GM13976 (cell line): ENCODE measurements at places on chromosomes 6 and 20.

GRCh38 chr6:83160167-83160566, 32.9 kb downstream of the PGM3 start:
- no peak for DNase-seq

- peak; percentile 86 for DNase-seq
Observed at GRCh38 chr20:675453-676314, at the start of gene SCRT2. TSS of gene SCRT2 (minus strand) at chr20:675802. CDS start at chr20:675601, 201 bp downstream.

DNA sequence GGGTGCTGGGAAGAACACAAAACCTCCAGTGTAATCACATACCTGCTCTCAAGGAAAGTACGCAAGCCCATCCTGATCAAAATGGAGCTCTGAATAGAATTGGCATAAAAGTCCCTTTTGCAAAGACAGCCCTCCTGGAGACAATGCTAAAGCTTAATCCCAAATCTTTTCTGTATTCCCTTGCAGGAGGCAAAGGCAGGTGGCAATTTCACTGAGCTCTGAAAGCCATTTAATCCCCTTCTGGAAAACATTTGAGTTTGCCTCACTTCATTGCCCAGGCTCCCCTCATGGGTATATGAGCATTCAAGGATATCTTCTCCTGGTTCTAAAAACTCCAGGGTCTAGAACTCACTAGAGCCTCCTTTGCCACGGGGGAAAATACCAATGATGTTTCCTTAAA, 310.2 kb upstream of the CNR1 start:
- no peak for DNase-seq

DNA sequence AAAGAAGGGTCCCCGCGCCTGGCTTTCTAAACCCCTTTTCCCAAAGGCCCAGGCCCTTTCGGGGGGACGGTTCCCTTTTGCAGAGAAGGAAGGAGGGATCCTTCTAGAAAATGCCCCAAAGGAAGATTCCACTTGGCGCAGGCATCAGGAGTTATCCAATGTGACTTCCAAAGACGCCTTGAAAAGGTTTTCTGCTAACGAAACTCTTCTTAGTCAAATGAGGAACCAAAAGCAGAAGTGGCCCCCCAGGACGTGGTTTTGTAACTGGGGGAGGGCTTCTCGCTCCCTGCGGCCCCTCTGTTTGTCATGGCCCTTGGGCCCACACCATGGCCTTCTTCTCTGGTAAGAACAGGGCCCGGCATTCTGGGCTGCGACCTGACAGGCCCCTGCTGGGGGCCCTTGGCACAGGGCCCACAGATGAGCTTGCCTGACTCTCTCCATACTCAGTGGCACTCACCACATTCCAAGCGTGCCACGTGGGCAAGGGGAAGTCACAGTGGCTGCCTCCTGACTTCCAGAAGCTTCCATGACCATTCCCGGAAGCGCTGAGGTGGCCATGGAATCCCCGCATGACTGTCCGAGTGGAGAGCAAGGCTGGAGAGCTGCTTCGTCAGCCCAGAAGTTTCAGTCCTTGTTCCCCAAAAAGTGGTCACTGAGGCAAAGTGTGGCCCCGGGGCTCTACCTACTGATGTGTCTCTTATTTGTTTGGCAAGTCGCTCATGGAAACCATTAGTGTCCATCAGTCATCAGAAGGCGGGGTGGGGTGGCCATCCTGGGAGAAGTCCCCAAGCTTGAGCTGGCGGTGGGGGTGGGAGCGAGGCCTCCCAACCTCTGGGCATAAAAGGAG, 834 bp upstream of the CTSZ start:
- DNase-seq = peak; percentile 93

DNA sequence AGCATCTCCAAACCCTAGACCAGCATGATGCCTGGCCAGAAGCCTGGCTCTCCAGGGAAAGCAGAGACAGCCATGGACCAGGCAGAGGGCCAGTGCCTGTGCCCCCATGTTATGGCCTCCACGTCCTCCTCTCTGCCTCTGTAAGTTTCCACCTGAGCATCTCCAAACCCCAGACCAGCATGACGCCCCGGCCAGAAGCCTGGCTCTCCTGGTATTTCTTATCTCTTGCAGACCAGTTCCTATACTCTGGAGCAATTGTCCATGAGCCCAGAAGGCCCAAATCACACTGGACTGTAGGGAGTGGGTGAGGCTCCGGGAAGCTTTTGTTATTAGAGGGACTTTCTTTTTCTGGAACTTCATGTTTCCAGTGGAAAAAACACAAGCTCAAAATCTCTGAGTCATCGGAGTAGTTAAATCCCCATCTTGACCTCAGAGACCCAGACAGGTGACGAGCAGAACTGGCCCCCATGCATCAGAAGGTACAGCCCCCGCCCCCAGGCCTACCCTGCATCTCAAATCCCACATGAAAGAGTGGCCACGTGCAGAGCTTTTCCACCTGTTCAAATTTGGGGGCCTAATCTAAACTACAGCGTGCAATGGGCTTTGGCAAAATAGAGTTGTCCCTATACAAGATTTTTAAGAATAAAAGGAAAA, 110.2 kb upstream of the FOXQ1 start:
- no peak for DNase-seq

DNA sequence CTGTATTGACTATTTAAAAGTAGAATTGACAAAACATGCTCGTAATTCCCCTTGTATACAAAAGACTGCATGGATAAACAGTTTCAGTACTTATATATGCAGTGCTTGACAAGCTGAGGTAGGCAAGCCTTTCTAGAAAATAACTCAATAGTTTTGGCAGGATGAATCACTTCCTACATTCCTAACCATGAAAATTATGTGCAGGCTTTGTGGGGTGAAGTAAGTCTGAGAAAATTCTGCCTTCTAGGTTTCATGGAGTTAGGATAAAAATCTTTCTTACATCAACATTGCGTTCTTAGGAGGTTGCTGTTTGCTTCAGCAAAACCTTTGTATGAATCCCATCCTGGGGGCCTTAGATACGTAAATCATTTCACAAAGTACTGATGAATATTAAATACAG, 801.4 kb upstream of the EYS start:
- no peak for DNase-seq

- no peak for DNase-seq
Observed at GRCh38 chr6:104226790-104227446, 632.8 kb downstream of the HACE1 start.

GRCh38 chr6:131946404-131946991, 4.7 kb downstream of the CCN2 start:
- DNase-seq = no peak

DNA sequence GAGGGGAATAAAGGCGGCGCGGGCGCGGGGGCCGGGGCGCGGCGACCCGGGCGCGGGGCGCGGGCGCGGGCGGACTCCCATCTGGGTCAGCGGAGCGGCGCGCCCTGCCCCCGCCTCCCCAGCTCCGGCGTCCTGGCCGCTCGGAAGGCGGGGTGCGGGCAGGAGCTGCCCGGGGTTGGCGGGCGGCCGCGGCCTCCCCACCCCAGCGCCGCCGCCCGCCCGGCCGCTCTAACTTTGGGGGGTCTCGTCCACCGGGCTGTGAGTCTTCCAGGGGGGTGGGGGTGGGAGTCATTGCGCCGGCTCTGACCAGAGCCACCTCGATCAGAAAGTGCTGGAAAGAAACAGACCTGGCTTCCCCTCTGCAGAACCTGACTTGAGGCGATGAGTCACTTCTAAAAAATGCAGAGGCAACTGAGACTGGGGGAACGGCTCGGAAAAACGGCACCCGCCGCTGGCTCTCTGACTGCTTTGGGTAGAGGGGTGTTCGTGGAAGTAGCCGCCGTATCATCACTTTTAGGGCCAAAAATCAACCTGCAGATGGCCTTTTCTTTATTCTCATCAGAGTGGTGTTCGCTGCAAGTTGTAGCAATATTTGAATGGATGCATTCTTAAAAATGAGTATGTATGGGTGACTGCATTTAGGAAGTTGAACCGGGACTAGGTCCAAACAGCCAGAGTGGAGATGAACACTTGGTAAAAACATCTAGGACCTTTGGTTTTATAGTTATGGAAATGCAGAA, 667 bp downstream of the CAP2 start:
- DNase-seq = no peak

GRCh38 chr20:6057691-6058090, 3.8 kb upstream of the LRRN4 start:
- DNase-seq = no peak

DNA sequence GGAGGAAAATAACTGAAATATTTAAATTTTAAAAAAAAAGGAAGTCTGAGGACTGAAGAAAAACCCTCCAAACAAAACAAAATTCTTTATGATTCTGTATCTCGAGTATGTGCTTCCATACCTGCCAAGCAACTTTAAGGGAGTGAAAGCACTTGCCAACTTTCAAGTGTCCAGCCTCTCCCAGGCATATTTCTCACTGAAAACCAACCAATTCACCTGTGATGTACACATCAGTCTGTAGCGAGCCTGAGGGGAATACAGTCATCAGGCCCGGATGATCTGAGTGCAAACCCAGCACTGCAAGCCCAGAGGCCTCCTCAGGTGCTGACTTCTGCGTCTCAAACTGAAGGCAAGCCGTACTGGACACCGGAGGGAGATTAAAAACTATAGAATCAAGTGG, 164.8 kb upstream of the NT5E start:
- no peak for DNase-seq

DNA sequence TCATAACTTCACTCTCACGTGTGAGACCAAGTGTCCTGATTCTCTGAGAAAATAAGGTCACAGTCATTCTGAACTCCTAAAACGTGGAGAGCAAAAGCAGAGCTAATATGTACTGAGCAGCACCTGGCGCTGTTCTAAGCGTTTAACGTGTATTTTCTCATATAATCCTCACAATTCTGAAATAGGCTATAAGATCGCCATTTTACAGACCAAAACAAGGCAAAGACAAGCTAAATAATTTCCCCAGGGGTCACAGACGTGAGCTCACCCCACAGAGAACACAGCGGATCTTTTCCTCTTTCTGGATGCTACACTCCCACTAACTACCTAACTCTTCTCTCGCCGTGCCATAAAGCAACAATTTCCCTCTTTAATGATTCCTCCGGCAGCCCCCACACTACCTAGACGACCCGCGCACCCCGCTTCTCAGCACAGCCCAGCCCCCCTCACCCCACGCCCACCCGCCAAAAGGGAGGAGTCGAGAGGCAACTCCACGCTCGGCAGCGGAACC, 636 bp downstream of the SUPT3H start:
- DNase-seq = peak; percentile 6

DNA sequence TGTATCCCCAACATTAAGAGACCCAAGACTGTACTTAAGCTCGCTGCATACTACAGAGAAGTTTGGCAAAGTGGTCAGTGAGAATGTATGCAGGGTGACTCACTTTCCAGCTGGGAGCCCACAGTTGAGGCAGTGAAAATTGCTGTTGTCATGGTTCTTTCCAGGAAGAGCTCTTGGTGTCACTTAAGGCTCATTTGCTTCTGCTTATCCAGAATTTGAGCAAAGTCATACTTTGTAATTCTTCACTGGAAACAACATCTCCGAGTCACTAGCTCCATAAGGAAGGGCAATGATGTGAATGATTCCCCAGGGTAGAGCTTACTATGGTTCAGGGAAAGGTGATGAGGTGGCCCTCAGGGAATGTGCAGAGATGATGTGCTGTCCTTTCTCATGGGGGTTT, 65.4 kb upstream of the FBXL4 start:
- DNase-seq = no peak

DNA sequence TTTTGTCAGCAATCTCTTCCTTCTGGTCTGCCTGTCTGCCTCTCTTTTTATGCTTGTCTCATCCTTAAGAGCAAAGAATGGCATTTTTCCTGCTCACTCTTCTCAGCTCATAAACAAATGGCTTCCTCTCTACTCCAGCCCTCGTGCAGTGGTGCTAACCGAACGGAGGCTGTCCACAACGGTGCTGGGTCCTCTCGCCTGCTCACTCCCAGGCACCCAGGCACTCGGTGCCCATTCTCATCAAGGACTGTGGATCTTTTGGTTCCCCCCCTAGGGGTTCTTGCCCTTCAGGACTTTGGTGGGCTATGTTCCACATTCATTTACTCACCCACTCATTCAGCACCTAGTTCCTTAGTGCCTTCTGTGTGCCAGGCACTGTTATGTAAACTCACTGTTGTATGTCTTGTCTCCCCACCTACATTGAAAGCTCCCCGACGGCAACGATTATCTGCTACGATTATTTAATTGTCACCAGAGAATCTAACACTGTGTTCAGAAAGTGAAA, 113.9 kb downstream of the FYN start:
- DNase-seq = no peak

DNA sequence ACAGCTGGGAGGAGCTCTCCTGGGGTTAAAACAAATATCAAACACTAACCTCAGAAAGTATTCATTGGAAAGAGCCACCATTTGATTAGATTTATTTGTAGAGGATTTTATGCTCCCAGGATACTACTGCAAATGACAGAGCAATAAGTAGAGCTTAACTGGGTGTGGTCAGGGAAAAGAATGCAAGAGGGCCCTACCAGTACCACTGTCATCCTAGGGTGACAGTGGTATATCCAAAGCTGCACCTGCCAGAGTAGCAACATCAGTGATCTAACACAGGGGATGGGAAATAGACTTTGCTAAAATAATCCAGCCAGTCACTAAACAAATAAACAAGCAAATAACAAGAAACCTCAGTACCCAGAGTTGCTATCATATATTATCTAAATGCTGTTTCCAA, 29.7 kb downstream of the ERGIC3 start:
- DNase-seq = no peak

DNA sequence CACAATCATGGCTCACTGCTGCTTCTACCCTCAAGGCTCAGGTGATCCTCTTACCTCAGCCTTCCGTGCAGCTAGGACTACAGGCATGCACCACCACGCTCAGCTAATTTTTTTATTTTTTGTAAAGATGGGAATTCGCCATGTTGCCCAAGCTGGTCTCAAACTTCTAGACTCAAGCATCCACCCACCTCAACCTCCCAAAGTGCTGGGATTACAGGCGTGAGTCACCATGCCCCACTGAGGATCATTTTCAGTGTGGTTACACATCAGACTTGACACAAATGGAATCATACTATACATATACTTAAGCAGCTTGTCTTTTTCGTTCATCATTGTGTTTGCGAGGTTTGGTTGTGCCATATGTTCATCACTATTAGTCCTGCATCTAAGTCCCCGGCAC, 26.6 kb downstream of the ZC3H12D start:
- no peak for DNase-seq

GRCh38 chr20:50331469-50332363, 141.1 kb downstream of the CEBPB start:
- no peak for DNase-seq

DNA sequence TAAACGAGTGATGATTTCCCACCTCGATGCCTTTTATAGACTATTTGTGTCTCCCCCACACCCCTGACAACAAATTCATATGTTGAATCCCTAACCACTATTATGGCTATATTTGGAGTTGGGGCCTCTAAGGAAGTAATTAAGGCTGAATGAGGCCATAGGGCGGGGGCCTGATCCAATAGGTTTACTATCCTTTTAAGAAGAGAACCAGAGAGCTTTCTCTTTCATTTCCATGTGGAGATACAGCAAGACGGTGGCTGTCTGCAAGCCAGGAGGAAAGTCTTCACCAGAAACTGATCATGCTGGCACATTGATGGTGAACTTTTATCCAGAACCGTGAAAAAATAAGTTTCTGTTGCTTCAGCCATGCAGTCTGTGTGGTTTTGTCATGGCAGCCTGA, 38.9 kb upstream of the CLIC5 start:
- DNase-seq = no peak

GRCh38 chr20:41135187-41135887, 2.0 kb upstream of the PLCG1 start:
- DNase-seq = peak; percentile 67

GRCh38 chr20:40860487-40860902, 168.1 kb upstream of the TOP1 start:
- DNase-seq = no peak
